ENCODE measurements at places on chromosomes 5 and 9. TPM values are rescaled to one million over a fixed set of nuclear protein-coding genes. Genes with fewer than 3 reads are reported as not detected.

PAEP gene
- total RNA-seq: not detected

CPEB4 gene
- 12.3 TPM for total RNA-seq

CDH10 gene
- not detected for total RNA-seq

BHMT2 gene
- not detected for total RNA-seq

RELL2 gene
- total RNA-seq: 32.4 TPM

PHPT1 gene
- total RNA-seq: 105 TPM

NEUROG1 gene
- total RNA-seq: not detected

IL4 gene
- 2.0 TPM for total RNA-seq

FOXD1 gene
- total RNA-seq: 0.34 TPM

STPG3 gene
- total RNA-seq: not detected

PCDHB2 gene
- not detected for total RNA-seq

CDH9 gene
- not detected for total RNA-seq

ARL14EPL gene
- total RNA-seq: not detected

ZNF608 gene
- total RNA-seq: not detected

NR2F1-AS1 gene
- total RNA-seq: not detected

TMOD1 gene
- 1.2 TPM for total RNA-seq

ARHGEF39 gene
- total RNA-seq: 12.6 TPM

SYNPO gene
- not detected for total RNA-seq

OR2Y1 gene
- not detected for total RNA-seq

PCDHB10 gene
- not detected for total RNA-seq

KIAA1958 gene
- 7.8 TPM for total RNA-seq

ZNF169 gene
- total RNA-seq: 5.7 TPM

SEMA5A gene
- not detected for total RNA-seq

SHOC1 gene
- total RNA-seq: not detected

IQGAP2 gene
- 50.0 TPM for total RNA-seq

IRF1 gene
- total RNA-seq: 87.5 TPM

GNAQ gene
- total RNA-seq: 15.3 TPM

RBM22 gene
- total RNA-seq: 69.3 TPM

FSD1L gene
- 5.1 TPM for total RNA-seq

SLC6A19 gene
- total RNA-seq: not detected

LPAR1 gene
- total RNA-seq: not detected

SOX30 gene
- 0.15 TPM for total RNA-seq

C9orf152 gene
- total RNA-seq: not detected

C9orf43 gene
- total RNA-seq: 0.91 TPM

FOXD4L5 gene
- total RNA-seq: 0.15 TPM

LCN15 gene
- not detected for total RNA-seq

NSMF gene
- total RNA-seq: 63.3 TPM

GFRA3 gene
- total RNA-seq: 0.10 TPM

GAS1 gene
- total RNA-seq: 0.34 TPM

PCDHGA7 gene
- 0.06 TPM for total RNA-seq

TMEM215 gene
- not detected for total RNA-seq

TIGD6 gene
- total RNA-seq: 1.9 TPM

RIC1 gene
- total RNA-seq: 15.2 TPM

IARS1 gene
- total RNA-seq: 275 TPM

INSL4 gene
- not detected for total RNA-seq

CDC25C gene
- total RNA-seq: 6.2 TPM

HTR1A gene
- total RNA-seq: not detected

FAXDC2 gene
- total RNA-seq: not detected

Measured in activated CD8-positive, alpha-beta memory T cell treated with anti-CD3 and anti-CD28 coated beads for 36 hours (primary cell).